Inflammatory macrophage treated with lipopolysaccharide for 1 hour (primary cell): ENCODE measurements at places on chromosomes 1 and 21.

DNA sequence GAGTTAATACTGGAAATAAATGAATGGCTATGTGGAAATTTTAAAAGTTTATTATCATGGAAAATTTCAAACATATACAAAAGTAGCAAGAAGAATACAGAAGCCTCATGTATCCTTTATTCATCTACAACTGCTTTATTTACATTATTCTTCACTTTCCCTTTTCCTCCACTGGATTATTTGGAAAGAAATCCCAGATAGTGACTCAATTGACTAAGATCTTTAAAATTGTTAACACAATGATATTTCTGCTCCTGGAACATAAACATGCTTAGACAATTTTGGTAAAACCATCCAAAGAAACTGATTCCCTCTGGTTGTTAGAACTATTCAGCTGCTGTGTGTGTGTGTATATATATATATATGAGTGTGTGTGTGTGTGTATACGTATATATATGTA is 116.2 kb downstream of the TGFB2 start:
- DNase-seq, result no peak

DNA sequence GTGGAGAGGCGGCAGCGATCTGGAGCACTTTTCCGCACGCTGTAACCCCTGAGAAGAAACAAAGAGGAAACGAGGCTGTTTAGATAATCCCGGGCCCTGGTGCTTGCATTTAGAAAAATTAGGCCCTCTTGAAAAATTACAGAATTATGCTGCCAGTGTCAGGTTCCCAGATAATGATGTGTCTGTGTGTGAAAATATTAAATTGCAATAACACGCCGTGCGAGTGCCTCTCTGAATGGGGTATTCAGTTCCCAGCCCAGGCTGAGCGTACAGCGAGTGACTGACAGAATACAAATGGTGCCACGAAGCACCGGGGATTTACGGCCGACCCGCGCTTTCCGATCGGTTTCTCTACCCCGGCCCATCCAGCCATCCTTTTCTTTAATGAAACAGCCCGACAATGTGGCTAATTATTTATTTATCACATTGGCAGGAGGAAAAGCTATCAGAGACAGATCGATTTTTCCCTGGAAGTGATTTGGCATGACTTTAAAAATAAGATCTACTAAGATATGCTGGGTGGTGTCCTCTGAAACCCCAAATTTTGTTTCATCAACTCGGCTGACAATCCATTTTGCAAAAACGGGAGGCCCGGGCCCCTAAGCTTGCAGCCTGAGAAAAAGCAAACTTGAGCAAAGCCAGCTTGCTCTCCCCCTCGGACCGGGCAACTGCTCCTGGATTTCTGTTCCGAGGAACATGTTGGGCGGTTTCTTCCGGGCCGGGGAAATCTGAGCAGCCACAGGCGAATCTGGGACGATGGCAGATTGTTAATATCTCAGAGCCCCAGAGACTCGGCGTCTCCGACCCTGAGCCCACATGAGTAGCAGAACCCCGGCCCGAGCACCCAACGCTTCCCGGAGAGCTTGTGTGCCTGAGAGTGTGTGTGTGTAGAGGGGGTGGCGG is 11.3 kb downstream of the PRDM16 start:
- DNase-seq, result no peak

- DNase-seq, result no peak
Observed at GRCh38 chr1:46721204-46721603, 2.3 kb upstream of the EFCAB14 start.

- DNase-seq, result no peak
Observed at GRCh38 chr1:114671011-114671938, 1.4 kb upstream of the DENND2C start.

- peak; percentile 55 for DNase-seq
Observed at GRCh38 chr1:101260556-101261350, 23.9 kb downstream of the S1PR1 start.

GRCh38 chr1:42165511-42166210 is 1.1 kb upstream of the GUCA2A start:
- no peak for DNase-seq
